ENCODE measurements at places on chromosomes 16 and 17.

DNA sequence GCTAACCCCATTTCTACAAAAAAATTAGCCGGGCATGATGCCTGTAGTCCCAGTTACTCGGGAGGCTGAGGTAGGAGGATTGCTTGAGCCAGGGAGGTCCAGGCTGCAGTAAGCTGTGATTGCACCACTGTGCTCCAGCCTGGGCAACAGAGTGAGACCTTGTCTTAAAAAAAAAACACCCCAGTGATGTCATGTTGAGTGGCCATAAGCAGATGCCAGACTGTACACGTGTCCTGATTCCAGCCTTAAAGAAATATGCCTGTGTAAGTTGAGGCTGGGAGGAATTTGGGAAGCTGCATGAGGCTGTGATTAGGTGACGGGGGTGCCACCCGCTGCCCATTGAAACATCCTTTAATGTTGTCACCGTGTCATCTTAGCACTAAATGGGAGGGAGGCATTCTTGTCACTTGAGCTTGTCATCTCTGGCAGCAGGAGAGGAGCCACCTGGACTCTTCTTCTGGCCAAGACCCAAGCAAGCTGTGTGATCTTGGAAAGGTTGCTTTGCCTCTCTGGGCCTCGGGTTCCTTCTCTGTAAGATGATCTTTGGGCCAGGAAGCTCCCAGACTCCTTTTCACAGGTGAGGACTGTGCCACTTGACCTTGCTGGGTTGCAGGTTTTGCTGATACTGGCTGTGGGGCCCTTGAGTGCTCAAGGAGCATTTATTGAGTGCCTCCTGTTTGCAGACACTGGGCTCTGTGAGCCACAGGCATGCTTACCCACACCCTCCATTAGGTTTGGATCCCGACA, 98.3 kb upstream of the CIBAR2 start:
- DNase-seq, result no peak

- no peak for DNase-seq
These were observed 15.1 kb upstream of the CIBAR2 start for GRCh38 chr16:85127379-85127723.

GRCh38 chr17:21370430-21370829, 5.7 kb upstream of the KCNJ12 start:
- DNase-seq, result no peak

- DNase-seq, result no peak
These were observed 4.5 kb upstream of the PHAF1 start for GRCh38 chr16:67105246-67105645.

GRCh38 chr17:38693700-38694329, 11.3 kb upstream of the MLLT6 start:
- no peak for DNase-seq

DNA sequence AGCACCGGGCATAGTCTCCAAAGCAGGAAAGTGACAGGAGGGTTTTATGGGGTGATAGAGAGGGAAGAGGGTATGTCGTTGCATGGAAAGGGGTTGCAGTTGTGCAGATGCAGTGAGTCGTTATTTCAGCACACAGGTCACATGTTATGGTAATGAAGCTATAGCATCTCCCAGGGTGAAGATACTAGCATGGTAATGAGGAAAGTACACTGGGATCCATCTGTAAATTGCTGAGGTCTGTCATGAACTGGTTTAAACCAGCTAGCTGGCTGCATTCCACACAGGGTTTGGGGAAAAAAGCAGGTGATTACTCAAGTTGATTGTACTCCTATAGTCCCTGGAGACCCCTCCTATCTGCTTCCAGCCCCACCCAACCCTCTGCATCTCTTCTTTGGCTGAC, 11.7 kb downstream of the COX11 start:
- DNase-seq, result no peak

DNA sequence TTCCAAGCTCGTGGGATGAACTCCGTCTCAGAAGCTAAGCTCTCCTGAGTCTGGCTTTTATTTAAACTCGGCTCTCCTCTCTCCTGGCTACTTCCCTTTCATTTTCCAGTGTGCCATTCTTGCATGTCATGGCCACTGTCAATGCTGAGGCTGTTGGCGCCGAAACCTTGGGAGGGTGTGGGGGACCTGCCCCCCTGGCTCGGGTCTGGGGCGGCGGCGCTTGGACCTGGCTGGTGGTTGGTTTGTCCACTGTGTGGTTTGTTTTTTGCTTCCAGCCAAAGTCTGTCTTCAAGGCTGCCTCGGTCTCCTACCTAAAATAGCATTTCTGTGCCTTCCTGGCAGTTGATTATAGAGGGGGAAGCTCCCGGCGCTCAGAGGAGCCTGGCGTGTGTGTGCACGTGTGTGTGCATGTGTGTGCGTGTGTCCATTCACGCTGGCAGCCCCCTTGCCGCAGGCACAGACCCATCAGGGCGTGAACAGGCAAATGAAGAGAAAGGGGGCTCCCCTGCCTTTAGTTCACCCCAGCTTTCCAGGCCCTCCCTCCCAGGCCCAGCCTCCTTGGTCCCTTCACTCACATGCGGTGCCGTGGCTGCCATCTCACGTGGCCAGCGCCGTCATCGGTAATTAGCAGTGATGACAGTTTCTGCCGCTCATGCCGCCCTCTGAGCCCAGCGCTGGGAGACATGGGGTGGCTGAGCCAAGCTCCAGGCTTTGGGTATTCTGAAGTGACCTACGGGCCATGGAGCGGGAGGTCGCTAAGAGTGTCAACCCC, 179.9 kb downstream of the SEC14L1 start:
- DNase-seq, result peak; percentile 45

DNA sequence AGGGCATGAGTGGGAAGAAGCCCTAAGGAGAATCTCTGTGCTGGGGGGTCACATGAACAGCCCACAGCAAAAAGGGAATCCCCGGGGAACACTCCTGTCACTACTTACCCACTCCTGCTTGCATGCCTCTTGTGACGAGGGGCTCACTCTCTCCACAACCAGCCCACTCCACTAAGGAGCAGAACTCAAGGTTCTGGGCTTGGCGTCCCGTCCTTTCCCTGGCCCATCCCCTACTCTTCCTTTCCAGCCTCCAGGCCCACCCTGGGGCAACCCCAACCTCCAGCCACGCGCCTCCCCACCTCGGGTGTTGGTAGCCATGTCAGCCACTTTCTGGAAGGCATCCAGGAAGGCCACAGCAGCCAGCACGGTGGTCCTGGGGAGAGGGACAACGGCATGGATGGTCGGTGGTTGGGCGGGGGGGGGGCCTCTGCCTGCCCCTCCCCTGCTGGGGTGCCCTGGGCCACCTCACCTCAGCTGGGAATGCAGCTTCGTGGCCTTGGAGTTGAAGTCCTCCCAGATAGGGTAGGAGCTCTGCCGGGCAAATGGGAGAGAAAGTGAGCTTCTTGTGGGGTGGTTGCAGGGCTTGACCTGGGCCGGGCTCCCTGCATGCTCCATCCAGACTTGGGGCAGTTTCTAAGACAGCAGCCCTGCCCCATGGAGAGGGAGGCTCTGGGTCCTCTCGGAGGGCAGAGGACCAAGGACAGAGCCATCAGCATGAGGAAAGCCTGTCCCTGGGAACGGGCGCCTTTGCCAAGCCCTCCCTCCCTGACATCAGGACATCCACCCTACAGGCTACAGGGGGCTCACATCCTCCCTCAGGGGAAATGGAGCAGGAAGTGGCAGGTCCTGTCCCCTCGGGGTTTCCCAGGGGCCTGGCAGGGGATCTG, 5.1 kb downstream of the MTSS2 start:
- no peak for DNase-seq

- no peak for DNase-seq
These were observed 208.3 kb upstream of the SALL1 start for GRCh38 chr16:51359141-51359955.

GRCh38 chr16:21233521-21234150, at the start of gene ANKS4B:
ANKS4B (plus strand) TSS chr16:21233699; CDS start chr16:21233738, 39 bp downstream.
- DNase-seq, result no peak

- DNase-seq, result peak; percentile 79
These were observed 2.4 kb downstream of the SERPINF1 start for GRCh38 chr17:1764284-1764683.

- peak; percentile 59 for DNase-seq
These were observed 3.8 kb downstream of the AXIN2 start for GRCh38 chr17:65557349-65558310.

DNA sequence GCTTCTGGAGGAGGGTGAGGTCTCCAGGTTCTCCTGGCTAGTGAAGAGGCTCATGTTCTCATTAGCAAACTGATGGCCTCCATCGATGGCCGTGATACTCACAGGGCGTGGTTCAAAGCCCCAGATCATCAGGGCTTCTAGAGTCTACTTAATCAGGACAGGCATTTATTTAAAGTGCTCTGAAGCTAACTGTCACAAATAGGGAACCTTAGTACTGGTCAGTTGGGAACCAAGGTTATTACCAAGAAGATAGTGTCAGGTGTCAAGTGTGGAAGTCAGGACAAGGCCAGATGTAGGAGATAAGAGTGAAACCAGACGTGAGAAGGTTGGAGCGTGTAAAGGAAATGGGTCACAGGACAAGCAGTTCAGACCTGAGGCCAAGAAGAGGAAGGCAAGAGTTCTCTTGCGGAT, 56.9 kb downstream of the PIGL start:
- DNase-seq, result no peak

DNA sequence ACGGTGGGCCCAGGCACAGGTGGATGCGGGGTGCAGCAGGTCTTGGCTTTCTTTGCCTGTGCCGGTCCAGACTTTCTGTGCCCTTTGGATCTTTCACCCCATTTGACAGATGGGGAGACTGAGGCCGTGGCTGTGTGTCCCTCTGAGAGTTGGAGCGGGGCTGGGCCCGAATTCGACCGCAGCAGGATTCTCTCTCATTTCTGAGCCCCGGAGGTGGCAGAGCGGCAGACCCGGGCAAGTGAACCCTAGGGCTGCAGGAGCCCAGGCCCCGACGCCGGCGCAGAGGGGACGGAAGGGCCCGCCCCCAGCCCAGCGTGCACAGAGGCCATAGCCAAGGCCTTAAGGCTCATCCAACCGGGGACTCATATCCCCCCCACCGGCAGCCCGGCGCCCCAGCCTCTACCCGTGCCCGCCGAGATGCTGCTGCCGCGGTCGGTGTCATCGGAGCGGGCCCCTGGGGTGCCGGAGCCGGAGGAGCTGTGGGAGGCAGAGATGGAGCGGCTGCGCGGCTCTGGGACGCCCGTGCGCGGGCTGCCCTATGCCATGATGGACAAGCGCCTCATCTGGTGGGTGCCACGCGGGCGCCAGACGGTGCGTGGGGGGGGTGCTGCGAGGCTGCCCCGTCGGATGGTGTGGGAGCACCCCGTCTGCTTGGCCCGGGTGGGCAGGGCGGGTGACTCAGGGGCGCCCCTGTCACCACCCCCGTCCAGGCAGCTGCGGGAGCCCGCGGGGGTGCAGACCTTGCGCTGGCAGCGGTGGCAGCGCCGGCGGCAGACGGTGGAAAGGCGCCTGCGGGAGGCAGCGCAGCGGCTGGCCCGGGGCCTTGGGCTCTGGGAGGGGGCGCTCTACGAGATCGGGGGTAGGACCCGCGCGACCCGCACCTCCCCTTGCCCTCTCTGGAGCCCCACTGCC, 857 bp downstream of the TMC8 start:
- no peak for DNase-seq

- no peak for DNase-seq
These were observed 408 bp downstream of the LMF1 start for GRCh38 chr16:970386-970765.

GRCh38 chr16:17476414-17477259, 5.9 kb upstream of the XYLT1 start:
- peak; percentile 60 for DNase-seq

DNA sequence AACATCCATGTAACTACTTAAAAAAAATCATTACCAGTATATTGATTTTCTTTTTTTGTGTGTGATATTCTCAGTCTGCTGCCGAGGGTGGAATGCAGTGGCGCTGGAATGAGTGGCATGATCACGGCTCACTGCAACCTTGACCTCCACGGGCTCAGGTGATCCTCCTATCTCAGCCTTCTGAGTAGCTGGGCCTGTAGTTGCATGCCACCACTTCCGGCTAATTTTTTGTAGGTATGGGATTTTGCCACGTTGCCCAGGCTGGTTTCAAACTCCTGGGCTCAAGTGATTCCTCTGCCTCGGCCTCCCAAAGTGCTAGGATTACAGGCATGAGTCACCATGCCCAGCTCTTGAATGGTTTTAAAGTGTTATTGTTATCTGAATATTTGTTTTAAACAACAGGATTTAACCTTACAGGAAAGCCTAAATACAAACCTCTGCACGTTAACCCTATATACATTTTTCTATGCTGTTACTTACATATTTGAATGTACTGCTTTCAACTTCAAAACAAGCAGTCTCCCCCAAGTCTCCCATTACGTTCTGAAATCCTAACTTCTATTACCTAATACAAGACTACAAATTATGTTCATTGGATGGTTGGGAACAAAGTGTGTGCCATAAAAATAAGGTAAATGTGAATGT, 61.7 kb downstream of the KPNA2 start:
- DNase-seq, result no peak

DNA sequence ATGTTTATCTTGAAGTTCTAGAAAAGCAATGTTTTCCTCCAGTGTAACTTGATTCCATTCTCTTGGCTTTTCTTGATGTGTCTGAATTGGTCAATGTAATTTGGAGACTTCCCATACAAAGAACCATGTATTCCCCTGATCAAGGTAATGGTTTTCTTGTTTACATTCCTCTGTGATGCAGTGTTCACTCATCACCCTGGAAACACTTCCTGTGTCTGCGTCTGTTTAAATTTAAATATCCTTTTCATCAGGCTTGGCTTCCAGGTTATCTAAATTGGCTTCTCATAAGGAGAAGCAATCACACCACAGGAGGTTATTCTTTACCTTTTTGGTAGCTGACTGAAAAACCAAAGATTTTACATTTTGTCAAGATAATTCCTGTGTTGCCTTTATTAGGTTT, 237.3 kb upstream of the WSCD1 start:
- DNase-seq, result peak; percentile 27

DNA sequence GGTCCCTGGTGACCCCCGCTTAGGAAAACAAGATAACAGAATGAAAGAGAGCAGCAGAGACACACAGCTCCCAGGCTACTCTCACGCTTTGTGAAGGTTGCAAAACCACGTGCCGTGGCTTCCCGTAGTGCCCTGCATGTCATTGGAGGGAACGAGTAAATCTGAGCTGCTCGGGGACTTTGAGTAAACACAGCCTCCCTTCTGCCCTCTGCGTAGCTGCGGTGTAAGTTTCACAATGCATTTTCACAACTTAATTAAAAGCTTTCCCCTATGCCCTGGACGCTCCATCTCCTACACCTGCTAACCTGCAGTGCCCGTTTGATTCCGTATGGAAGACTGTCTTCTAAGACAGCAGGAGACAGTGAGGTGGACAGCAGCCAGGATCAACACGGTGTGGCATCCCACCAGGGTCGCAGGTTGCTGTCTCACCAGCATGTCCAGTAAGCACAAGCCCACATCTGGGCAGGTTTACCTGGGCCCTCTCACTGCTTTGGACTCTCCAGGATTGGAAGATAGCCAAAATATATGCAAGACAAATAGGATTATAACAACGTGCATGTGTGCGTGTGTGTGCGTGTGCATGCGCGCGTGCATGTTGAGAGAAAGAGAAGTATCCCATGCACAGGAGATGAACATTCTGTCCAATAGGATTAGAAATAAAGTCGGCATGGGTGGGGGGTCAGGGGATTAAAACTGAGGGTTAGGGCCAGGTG, 116.4 kb upstream of the RCVRN start:
- no peak for DNase-seq
